ENCODE measurements at places on chromosomes 2 and 18.

GRCh38 chr2:235325151-235325550, 168.7 kb upstream of the AGAP1 start:
- no peak for DNase-seq

DNA sequence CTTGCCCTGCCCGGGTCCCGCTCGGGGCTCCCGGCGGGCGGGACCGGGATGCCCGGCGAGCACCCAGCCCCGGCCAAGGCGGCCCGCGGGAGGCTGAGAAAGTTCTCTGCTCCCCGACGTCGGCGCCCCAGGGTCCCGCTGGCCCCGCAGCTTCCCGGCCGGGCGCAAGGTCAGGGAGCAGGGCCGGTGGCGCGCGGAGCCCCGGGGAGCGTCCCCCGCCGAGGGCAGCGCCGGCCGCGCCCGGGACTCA, 331 bp downstream of the SERPINE2 start:
- DNase-seq = no peak

DNA sequence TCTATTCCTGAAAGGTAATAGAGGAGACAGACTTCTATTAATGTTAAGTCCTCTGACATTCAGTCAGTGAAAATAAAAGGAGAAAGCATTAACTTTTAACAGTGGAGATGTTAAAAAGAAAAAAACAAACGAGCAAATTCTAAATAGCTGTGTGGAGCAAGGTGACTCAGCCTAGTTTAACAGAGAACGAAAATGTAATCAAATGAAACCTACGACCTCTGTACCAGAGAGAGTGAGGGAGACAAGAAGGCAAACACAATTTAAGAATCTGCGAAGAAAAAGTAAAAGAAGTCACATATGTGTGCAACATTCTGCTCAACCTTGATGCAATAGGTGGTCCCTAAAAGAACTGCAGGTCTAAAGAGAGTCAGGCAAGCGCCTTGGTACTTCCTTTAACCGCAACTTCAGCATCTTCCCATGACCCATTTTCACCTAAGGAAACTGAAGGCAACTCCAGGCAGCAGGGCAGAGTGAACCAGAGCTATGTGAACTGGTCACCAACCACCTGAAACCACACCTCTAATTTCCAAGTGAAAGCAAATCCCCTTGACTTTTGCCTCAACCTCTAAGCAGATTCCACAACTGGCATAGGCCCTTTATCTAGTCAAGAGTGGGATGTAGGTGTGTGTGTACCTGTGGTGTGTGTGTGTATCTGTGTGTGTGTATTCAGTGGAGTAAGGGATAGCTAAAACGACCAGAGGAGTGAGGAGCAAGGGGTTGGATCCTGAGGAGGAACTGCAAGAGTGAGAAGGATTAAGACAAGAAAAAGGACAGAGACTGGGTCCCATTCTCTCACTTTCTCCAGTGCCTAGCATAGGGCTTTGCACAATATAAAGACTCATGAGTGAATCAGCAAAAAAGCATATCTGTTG, 43.0 kb downstream of the FIGN start:
- no peak for DNase-seq

DNA sequence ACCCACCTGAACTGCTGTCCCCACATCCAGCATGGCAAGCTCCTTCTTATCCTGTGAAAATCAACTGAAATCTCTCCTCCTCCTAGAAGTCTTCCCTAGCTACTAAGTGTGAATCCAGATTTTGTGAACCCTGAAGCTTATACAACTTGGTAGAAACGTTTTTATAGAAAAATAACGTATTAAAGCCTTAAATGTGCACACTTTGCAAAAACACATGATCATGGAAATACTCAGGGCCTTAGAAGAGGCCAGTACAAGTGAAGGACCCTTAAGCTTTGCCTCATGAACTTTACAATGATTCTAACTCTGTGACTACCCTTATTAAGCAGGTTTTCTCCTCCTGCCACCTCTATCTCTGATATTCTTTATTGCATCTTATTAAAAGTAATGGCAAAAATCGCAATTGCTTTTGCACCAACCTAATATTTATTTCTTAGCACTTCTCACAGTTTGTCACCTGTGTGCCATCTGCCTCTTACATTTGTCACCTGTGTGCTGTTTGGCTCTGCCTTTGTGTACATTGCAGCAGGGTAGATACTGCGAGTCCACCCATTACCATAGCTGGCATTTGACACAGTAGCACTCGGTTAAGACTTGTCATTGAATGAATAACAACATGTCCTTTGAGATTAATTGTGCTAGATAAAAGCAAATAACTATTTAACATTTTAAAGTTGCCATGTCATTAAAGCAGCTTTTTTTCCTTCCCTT, 42.2 kb downstream of the FRZB start:
- DNase-seq = no peak

- no peak for DNase-seq
Measured at GRCh38 chr2:121069434-121069969, 215.5 kb downstream of the TFCP2L1 start.

DNA sequence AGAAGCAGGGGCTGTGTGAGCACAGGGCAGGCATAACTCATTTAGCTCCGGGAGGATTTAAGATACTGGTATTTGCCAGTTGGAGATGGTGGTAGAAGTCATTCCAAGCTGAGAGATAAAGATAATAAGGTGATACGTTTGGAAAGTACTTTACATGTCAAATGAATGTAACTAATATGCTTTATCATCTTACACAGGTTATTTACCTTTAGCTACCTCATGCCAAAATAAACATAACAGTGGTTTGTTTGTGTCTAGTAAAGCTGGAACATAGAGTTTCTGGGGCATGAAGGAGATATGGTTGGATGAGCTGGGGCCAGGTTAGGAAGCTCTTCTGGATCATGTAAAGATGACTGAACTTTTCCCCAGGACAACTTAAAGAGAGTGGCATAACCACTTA, 126.9 kb upstream of the PIK3C3 start:
- DNase-seq = no peak

GRCh38 chr2:217466805-217467204, 536.0 kb downstream of the TNS1 start:
- DNase-seq = no peak

GRCh38 chr2:9740382-9741073, 102.7 kb upstream of the TAF1B start:
- DNase-seq = no peak

DNA sequence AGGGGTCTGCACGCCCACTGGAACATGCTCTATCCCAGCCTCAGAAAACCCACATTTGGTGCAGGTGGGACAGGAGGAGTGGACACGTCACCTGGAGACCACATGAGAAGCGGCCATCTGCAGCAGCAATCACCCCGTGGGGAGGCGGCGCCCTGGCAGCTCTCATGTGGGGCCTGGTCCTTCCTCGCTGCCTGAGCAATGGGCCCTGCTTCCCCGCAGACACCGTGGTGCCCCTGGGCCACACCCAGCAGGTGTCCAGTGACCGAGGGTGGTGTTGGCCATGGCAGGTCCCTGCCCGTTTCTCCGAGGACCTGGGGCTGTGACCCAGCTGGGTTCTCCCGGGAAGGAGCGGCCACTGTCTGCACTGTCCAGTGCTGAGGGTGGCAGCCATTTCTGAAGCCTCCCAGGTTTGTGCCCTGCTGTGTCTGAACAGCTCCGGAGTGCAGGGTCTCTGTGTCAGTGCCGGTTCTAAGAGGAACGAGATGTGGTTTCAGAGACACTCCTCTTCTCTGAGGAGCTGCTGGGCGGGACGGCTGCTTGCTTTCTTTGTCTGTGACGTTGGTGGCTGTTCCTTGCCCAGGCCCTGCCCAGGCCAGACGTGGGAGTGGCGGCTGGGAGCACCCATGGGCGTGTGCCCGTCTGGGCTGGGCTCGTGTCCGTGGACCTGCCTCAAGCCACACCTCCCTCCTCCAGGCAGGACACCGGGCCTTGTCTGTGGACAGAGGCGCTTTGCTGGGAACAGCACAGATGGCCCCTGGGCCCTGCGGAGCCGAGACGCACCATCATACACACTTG, 44.8 kb downstream of the NFATC1 start:
- DNase-seq = no peak

DNA sequence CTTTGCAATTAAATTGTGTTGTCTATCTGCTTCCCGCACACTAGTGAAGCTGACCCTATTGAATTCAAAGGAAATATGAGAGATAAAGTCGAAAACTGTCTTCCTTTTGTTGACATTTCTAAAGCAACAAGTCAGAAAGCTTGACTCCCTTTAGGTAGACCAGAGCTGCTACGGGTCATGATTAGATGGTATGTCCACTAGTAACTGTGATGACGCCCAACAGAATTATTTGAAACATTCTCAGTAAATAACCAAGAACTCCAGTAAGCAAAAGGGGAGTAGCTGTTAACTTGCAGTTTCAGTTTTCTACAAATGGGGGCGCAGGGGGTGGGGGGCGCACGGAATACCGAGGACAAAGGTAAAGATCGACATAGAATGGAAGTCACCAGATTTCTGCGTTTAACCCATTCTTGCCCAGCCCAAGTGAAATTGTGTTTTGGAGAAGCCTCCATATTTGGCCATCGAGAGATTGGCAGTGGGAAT, 56.4 kb downstream of the CRIM1 start:
- DNase-seq = no peak

DNA sequence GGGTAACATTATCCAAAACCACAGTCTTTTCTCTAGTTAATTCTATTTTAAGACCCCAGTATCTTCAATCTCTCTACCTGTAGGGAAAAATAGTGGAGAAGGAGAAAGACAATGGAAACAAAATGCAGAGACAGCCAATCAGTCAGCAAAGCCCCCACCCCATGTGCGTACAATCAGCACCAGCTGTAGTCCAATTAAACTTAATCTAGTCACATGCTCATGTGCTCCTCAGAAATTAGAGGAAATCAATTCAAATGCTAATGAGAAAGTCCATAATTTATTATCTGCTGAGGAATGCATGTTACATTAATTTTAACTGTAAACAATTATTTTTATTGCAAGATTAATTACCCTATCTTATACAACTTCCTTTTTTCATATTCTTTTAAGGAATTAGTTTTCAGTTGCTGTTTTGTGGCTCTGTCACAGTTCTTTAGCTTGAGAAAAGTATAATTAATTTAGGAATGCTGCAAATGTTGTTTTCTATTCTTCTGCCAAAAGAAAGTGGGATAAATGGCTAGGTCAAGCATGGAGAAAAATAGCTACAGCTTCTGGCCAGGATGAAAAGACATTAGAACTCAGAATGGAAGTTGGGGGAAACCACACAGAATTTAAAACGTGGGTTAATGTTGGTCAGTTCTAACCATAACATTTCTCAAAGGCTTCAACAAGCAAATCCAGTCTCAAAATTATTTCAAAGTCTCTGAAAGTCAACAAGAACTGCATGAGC, 232.4 kb upstream of the HNRNPA3 start:
- no peak for DNase-seq

GRCh38 chr2:219218217-219218731, 484 bp downstream of the ABCB6 start:
- DNase-seq = no peak

GRCh38 chr18:69659142-69659651, 258.5 kb downstream of the DOK6 start:
- DNase-seq = no peak

- DNase-seq = no peak
Measured at GRCh38 chr2:88933980-88934379, 242.5 kb downstream of the RPIA start.
